ENCODE measurements at places on chromosomes 5 and 9.

DNA sequence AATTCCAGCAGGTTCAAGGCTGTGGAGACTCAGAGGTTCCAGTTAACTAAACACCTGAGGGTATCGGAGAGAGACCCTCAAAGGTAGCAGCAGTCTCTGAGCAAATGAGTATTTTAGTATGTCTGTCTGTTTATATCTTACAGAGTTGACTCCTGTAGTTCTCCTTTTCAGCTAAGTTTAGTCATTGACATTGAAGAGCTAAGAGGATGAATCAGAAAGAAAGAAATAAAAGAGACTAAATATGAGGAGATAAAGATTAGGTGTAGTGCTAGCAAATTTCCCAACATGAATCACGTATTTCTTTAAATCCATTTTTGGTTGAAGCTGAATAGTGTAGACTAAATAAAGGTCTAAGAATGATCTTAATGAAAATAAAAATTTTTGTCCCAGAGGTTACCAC lies 474.0 kb upstream of the RGMB start:
- DNase-seq = no peak

- DNase-seq = no peak
Measured at GRCh38 chr9:96193236-96193755, 108.7 kb downstream of the HSD17B3 start.

DNA sequence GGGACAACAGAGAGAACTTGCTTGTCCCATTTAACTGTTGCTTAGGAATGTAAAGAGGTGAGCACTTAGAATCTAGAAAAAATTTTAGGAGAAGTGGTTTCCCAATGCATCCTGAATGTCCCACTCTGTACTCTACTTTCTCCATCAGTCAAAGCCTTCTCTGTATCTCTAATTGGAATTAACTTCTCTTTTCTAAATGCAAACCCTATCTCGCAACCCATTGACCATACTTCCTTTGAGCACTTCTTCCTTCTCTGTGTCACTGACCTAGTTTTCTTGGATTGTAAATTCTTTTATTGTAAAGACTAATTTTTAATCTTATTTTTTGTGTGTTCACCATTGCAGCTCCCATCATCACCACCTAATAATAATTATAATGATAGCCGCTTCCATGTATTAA lies 33.3 kb downstream of the ADRB2 start:
- DNase-seq = no peak

DNA sequence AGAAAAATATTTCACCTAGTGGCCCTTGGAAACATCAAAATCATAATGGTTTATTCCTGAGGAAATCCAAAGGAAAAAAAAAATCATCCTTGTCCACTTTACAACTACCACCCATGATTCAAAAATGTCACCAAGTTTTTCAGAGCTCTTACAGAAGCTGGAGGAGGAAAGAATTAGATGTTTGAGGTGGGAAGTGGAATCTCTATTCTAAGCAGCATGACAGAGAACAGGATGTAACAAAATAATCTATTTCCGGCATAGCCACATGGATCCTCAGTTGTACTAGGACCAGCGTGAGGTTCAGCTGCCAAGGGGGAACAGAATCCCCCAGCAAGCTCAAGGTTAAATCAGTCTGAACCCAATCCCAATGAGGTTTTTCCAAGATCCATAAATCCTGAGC lies 40.2 kb downstream of the FBXW11 start:
- DNase-seq = no peak
